ENCODE measurements at places on chromosomes 16 and 17. TPM values are rescaled to one million over a fixed set of nuclear protein-coding genes. Genes with fewer than 3 reads are reported as not detected.

EVPLL gene
- total RNA-seq: not detected

SDR42E2 gene
- total RNA-seq: 0.05 TPM

SLFN12 gene
- 35.2 TPM for total RNA-seq

ZPBP2 gene
- not detected for total RNA-seq

GRCh38 chr17:65191811-65192740, 54.9 kb downstream of the RGS9 start:
- no peaks in the 10 kb centered on the region for H3K36me3 ChIP-seq
- no peaks in the 10 kb centered on the region for H3K4me1 ChIP-seq
- H3K4me3 ChIP-seq: no peak overlapping the region
- no peaks in the 10 kb centered on the region for H3K27me3 ChIP-seq
- DNase-seq: no peak

DNA sequence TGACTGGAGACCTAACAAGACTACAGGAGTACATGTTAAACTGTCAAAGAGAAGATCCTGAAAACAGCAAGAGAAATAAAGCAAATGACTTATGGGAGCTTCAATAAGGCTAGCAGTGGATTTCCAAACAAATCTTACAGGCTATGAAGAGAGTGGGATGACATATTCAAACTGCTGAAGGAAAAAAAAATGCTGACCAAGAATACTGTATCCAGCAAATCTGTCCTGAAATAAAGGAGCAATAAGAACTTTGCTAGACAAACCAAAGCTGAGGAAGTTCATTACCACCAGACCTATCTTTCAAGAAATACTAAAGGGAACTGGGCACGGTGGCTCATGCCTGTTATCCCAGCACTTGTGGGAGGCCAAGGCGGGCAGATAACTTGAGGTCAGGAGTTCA, 28.6 kb downstream of the ZFP1 start:
- no peaks in the 10 kb centered on the region for H3K36me3 ChIP-seq
- no peaks in the 10 kb centered on the region for H3K27me3 ChIP-seq
- no peak for DNase-seq
- no peak overlapping the region for H3K4me3 ChIP-seq

DNA sequence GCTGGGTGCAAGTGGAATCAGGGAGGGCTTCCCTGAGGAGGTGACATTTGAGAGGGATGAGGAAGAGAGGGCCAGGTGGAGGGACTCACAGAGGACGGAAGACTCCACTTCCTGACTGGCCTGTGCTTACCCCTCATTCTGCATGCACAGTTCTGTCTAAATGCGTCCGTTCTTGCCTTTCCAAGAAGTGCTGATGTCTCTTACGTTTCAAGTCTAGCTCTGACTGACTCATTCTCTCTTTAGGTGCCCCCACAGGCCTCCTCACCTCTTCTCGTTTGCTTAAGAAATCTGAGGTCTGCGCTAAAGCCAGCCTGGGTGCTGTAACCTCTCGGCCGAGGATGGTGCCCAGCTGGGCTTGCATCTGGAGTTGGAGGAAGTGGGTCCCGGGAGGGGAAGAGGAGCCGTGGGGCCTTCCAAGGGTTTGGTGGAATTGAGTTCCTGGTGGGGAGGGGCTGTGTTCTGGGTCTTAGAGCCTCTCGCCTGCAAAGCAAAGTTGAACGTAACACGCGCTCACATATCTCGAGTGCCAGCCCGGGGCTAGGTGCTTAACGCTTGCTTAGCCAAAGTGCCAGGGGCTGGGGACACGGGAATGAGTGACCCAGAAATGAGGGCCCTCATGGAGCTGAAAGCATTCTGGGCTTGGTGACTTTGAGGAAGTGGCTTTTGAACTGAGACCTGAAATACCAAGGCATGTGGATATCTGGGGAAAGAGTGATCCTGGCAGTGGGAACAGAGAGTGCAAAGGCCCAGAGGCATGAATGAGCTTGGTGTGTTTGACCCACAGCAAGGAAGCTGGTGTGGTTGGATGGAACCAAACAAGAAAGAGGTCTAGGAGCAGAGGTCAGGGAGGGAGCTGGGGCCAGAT, 4.8 kb downstream of the IL4R start:
- no peak overlapping the region for H3K4me3 ChIP-seq
- H3K36me3 ChIP-seq: no peaks in the 10 kb centered on the region
- H3K27me3 ChIP-seq: no peaks in the 10 kb centered on the region
- H3K27ac ChIP-seq: no peak overlapping the region
